Skin of body (tissue), 3 donors: ENCODE measurements at places on chromosomes 3 and 15.

GRCh38 chr3:14370720-14371572, 31.5 kb upstream of the SLC6A6 start:
- DNase-seq = no peak

DNA sequence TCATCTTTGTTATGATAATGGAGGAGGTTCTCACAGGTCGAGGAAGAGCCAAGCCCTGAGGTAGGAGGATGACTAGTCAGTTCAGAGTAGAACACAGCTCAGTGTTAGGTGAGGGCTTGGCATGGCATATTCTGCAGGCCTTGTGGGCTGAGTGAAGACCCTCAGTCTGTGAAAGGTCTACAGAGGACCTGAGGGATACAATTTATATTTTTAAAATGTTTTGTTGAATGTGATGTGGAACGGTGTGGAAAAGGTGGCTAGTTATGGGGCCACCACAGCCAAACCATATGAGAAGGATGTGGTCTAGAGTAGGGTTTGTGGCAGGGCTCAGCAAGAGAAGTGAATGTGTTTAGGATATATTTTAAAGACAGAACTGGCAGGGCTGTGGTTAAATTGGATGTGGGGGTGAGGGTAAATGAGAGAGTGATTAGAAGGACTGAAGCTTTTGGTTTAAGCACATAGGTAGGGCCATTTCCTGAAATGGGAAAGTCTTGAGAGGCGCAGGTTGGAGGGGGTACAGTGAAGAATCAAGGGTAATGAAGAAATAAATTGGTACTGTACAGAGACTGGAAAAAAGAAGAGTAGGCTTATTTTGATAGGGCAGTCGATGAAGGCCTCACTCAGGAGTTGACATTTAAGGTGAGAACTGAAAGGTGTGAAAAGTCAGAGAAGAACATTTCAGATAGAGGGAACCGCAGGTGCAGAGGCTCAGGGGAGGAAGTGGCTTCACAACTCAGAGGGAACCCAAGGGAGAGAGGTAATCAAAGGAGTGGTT, 60.5 kb downstream of the SPTSSB start:
- no peak for DNase-seq

GRCh38 chr15:96574782-96575181, 244.3 kb downstream of the NR2F2 start:
- DNase-seq = no peak

GRCh38 chr3:185093116-185093515, 59.7 kb downstream of the C3orf70 start:
- DNase-seq = no peak

GRCh38 chr3:127606981-127607595, 8.9 kb downstream of the MCM2 start:
- no peak for DNase-seq

DNA sequence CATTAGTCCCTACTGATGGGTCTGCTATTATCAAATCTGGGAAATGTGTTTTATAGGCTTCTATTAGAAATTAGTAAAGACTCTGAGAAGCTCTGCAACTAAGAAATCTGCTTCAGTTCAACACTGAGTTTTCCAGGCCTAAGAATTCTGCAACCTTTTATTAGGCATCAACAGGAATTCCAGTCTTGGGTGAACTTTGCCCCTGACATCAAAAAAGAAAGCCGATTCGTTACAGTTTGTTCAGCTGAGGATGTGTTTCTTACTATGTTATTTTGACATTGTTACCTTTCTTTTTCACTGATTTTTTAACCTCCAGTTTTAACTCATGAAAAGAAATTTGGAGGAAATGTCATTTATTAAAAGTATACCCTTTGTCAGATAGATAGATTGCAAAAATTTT, 131.5 kb upstream of the KCNH8 start:
- DNase-seq = no peak

GRCh38 chr15:84586696-84587095, 14.1 kb upstream of the ZSCAN2 start:
- DNase-seq = no peak

DNA sequence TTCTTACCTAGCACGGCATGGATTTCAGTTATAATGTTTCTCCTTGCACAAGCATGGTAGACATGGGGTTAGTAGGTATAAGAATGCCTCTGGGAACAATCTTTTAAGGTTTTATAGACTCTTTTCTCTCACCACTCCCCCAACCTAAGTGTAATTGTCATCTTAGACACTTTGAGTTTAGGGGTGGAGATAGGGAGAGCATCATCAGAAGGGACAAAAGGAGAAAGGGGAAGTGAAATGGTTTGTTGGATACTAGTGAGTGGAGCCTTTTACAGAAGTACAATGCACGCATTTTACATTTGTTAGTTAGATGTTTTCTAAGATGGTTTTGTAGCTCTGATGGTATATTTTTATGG, 189.2 kb downstream of the TP63 start:
- DNase-seq = no peak

DNA sequence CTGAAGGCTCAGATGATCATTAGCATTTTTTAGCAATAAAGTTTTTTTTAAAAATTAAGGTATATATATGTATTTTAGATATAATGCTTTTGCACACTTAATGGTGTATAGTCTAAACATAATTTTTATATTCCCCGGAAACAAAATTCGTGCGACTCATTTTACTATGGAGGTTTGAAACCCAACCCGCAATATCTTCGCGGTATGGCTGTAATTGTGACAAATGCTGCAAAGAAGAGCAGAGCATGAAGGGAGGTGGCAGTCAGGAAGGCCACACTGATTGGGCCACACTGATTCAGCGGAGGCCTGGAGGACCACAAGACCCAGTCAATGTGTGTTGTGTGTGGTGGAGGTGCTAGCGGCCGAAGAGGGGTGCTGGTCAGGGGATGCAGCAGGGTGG, 4.5 kb upstream of the CYP8B1 start:
- DNase-seq = no peak

- DNase-seq = no peak
These were observed 60.7 kb downstream of the ABI3BP start for GRCh38 chr3:100932491-100932890.

GRCh38 chr3:2944628-2945027, 165.5 kb downstream of the IL5RA start:
- no peak for DNase-seq

GRCh38 chr3:81500039-81500438, 261.4 kb downstream of the GBE1 start:
- DNase-seq = no peak

DNA sequence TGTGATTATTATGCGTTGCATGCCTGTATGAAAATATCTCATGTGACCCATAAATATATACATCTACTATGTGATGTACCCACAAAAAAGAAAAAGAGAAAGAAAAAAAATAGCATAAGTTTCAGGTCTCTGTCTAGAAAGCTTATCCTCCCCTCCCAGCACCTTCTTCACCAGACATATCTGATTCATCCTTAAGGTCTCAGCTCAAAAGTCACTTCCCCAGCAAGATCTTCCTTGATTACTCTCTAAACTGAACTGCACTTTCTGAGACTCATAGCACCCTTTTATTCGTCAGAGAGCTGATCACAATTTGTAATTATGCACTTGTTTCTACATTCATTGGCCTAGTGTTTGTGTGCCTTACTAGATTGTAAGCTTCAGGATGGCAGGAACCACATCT, 11.1 kb upstream of the PTPN9 start:
- DNase-seq = no peak

DNA sequence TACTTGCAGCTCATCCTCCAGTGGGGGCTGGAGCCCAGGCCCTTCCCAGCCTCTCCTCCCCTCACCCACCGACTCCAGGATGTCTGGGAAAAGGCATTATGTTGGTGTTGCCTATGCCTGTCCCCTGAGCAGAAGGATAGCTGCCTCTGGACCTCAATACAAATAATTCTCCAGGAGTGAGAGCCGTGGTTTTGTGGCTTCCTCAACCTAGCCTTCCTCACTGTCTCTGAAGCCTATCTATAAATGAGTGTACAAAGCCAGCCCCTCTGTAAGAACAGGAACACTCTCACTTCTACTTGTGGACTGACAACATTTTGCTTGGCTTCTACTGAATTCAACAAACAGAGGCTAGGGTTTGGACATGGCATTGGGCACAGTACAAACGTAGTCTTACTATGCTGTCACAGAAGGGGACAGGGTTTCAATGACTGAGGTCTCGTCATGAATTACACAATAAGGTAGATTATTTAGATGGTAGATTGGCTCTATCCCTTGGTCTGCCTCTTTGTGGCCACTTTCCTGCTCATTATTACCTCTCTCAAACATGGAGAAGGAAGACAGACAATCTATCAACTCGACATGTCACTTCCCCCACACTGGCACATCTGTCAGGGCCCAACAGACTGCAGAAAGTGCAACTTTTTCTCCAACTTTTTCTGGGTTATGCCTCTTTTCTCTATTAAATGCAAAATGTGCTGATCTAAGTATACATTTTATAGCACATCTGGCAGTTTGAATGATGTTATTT, 82.8 kb upstream of the MEX3B start:
- DNase-seq = peak; percentile 17

DNA sequence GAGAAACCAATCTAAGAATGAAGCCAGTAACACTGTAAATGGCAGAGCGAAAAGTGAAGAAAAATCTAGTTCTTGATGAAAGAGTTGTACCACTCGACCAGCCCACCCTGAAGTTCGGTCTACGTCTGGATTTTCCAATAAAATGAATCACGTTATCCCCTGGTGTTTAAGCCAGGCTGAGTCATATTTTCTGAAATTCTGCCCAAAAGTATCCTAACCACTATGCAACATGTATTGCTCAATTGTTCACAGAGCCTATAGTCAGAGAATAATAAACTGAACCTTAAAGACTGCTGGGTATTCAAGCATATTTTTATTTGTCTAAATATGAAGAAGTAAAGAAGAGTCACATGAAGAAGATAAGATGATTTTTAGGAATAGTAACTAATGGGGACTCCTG, 245.7 kb downstream of the FGF12 start:
- no peak for DNase-seq

- DNase-seq = peak; percentile 70
These were observed 41.2 kb downstream of the CCDC12 start for GRCh38 chr3:46935168-46935858.

DNA sequence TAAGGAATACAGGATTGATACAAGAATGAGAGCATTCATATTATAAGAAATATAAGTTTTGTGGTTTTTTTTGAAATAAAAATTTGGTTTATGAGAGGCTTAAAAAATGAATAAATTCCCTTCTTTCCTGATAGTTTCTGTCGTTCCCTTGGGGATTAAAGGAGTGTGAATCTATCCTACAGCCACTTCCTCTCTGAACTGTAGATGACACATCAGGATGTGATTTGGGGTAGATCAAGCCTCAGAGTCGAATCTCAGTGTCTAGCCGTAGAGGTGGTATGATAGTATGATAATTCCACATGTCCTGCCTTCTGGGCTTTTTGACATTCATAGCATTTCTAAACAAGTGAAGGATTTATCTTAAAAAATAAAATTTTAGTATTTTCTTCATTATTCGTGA, 343.1 kb downstream of the LPP start:
- DNase-seq = no peak

DNA sequence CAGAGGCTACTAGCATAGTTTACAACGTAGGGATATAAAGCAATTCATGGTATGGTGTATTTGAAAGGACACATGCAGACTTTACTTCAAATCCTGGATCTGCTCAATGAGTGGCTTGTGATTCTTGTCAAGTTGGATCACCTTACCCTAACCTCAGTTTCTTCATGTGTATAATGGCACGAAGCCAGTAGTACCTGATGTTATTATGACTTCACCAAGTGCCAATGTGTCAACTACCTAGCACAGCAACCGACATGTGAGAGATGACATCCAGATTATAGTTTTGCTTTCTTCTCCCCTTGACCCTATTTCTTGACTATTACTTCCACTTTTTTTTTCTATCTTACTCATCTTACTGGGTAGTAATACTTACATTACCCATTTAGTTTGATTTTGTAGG, 304.5 kb downstream of the RBMS3 start:
- no peak for DNase-seq

GRCh38 chr15:78996894-78997275, 52.0 kb upstream of the CTSH start:
- no peak for DNase-seq

DNA sequence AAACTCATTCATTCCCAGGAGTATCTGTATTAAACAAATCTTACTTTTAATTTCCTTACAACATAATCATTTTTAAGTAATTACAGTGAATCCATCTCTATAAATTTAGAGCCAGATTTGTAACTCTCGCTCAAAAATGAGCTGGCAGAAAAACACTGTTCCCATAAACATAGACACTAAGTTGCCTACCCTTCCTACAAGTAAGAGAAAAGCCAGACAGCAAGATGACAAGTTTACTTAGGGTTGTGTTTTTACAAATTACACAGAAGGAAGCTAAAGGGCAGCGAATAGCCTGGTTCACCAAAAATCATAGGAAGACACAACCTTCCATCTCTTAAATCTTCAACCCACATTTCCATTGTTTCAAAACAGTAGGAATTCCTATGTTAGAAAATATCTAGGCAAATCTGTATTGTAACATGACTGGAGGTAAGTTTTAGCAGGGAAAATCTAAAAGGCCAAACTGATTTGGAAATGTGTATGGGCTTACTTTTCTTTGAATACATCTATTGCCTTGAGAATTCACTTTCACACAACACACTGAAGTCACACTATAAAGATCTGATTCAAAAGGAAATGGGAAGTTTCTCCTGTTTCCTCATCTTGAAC, 21.7 kb downstream of the HERC1 start:
- DNase-seq = no peak

DNA sequence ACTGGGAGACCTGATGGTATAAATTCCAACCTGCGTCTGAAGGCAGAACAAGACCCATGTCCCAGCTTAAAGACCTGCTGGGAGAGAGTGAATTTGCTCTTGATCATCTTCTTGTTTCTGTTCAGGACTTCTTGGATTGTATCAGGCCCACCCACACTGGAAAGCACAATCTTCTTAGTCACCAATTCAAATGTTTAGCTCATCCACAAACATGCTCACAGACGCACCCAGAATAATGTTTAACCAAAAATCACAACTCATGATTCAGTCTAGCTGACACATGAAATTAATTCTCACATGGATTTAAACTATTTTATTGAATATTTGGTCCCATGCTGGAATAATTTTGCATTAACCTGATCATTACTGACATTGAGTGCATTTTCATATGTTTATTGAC, 37.8 kb upstream of the GOLGA6L2 start:
- DNase-seq = no peak
